ENCODE measurements at places on chromosomes 4 and X.

DNA sequence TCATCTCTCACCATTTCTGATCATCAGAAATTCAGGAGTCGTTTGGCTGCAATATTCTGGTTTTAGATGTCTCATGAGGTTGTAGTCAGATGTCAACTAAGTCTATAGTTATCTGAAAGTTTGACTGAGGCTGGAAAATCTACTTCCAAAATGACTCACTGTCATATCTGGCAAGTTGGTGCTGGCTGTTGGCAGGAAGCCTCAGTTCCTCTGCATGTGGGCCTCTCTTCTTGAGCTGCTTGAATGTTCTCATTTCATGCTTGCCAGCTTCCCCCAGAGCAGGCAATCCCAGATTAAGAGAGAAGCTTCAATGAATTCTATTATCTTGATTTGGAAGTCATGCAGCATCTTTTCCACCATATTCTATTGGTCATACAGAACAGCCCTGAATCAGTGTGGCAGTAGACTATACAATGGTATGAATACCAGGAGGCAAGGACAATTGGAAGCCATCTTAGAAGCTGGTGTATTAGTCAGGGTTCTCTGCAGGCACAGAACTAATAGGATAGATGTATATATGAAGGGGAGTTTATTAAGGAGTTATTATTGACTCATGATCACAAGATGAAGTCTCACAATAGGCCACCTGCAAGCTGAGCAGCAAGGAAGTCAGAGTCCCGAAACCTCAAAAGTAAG is 46.8 kb upstream of the ELF2 start:
- DNase-seq = no peak

DNA sequence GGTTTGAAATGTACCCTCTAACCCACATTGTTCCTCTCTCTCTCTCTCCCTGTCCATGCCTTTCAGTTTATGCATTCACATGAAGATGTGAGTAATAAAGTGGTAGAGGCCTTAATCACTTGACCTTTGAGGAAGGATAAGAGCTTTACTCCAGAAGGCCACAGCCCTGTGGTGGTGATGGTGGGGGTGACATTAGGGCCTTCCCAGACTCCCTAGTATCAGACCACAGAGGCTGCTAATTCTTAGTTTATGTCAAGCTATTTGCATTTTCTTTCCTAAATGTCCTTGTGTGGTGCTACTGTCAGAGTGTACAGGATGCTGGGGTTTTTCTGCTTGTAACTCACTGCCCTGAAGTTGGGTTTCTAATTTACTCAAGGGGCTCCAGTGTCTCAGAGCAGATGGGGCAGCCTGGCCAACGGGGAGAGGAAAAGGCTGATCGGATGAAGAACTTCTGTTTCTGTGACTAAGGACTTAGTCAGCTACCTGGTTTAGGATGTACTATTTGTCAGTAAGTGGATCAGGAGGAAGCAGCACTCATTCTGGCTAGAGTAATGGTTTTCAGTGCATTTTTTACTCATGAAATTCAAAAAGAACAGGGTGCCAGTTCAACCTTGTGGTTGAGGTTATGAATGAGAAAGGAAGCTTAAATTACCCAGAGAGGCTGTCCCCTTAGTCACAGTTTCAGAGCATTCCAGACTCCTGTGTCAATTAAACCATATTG is 509.6 kb upstream of the DIPK2B start:
- no peak for DNase-seq

DNA sequence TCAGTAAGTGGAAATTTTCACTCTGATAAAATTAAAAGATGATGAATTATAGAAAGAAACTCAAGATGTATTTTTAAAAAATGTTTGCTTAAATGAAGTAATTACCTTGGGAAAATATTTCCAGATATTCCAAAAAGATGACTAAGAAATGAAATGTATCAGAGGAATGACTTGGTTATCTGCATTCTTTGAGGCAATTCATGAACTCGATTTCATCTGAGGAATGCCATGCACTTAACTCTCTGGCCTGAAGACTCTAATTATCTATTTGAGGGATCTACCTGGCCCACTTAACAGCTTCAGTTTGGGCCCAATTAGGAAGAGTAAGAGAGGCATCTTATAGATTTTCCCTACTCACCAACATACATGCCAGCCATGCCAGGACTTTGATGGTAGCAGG is 182.3 kb downstream of the INPP4B start:
- no peak for DNase-seq

DNA sequence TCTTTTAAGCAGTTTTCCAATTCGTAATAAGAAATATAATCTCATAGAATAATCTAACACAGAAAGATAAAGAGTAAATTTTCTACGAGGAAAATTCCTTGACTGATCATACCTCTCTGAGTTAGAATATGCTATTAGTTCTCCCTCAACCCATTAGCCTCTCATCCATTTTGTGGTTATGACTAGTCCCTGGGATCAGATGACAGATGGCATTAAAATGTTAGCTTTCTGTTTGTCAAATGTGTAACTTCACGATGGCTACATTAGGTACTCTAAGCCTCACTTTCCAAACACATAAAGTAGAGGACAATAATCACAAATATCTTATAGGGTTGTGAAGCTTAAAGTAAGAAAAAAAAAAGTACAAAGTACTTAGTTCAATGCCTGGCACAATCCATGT is 112.2 kb downstream of the ZAR1 start:
- DNase-seq = no peak

DNA sequence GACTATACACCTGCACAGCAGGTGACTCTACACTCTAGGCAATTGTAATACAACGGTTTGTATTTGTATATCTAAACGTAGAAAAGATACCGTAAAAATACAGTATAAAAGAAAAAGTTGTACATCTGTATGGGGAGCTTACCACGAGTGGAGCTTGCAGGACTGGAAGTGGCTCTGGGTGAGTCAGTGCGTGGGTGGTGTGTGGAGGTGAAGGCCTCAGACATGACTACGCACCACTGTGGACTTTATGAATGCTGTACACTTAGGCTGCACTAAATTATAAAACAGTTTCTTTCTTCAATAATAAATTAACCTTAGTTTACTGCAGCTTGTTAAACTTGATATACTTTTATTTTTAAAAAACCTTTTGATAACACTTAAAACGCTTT is 85.0 kb upstream of the FAT1 start:
- DNase-seq = no peak

DNA sequence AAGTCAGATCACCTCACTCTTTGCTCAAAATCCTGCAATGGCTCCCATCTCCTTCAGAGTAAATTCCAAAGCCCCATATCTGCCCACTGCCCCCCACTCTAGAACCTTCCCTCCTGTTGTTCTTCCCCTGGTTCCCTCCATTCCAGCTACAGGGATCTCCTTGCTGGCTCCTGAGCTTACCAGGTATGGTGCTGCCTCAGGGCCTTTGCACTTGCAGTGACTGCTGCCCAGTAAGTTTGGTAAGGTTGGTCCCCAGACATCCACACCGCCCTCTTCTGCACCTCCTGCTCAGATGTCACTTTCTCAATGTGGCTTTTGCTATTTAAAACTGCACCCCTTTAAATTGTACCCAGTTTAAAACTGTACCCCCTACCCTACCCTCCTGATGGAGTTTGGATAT is 7.8 kb upstream of the MAN2B2 start:
- DNase-seq = no peak

DNA sequence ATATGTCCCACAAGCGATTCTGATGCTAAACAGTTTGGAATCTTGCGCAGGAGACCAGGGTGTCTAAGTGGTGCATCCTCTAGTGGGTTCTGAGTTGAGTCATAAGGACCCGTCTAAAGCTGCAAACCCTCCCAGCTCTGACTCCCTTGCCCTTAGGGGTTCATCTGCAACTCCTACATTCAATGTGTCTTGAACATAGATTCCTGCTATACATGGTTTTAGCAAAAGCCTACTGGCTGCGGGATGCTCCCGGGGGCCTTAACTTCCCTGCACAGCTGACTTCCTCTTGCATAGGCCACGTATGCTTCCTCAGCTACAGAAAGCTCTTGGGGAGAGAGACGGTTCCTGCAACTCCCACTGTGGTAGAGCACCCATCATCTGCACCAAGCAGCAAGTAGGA is 236.7 kb downstream of the EVC2 start:
- no peak for DNase-seq

DNA sequence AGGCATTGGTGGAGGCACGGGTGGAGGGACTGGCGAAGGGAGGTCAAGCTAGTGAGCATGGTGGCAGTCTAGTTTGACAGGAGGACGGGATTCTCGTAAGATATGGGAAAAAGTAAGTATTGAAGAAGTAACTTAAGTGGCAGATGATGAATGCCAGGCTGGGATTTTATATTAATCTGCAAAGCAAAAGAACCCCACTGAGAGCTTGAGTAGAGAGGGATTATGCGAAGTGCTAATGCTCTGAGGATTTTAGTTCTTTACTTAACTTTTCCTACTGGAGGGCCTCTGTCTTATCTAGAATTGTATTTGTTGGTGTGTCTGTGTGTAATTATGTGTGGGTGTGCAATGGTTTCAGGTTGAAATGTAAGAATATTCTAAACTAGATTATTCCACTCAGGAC is 327.9 kb downstream of the FAT4 start:
- DNase-seq = peak; percentile 9

DNA sequence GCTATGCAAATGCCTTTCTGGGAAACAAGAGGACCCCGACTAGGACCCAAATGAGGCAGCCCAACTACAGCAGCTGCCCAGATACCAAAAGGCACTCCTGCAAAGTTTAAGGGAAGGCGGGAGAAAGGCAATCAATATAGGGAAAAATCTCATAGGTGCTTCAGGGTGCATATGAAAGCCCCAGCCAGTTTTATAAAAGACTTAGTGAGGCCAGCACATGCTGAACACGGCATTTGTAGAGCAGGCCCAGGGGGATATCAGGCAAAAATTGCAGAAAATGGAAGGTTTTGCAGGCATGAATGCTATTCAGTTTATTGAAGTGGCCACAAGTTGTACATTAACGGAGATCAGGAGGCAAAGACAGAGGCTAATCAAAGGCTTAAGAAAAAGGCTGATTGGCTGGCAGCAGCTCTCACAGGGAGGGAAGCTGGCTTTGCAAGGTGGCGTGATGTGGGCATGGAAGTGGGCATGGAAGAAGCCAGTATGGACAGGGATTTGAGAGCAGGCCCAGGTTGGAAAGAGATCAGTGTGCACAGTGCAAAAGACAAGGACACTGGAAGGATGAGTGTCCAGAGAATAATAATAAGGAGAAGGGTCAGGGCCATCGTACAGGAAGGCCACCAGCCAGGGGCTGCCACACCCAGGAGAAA is 37.7 kb upstream of the UGT2B7 start:
- DNase-seq = peak; percentile 2

- no peak for DNase-seq
Measured at GRCh38 chrX:19628011-19628575, 112.8 kb upstream of the MAP3K15 start.

DNA sequence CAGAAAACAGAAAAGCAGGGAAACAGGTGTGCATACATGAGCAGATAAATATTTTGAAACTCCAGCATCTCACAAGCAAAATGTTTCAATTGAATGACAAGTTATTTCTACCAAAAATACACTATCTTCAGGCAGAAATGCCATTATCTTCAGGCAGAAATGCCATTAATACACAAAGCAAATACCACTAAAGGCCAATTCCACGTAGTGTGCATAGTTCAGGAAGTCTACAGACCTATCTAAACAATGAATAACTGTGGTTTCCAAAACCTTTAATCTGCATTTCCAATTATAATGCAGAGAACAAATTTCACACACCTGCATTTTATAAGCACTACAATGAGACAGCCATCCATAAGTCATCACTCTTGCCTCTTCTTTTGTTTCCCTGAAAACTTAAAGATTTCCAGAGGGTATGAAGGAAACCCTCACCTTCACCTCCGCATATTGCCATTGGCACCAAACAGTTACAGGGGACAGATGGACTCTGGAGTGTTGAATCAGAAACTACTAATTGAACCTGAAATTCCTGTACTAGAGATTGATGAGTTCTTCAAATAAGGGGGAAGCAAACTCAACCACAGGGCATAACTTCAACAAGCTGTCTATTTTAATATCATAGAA is 179.0 kb downstream of the PDGFC start:
- DNase-seq = no peak

DNA sequence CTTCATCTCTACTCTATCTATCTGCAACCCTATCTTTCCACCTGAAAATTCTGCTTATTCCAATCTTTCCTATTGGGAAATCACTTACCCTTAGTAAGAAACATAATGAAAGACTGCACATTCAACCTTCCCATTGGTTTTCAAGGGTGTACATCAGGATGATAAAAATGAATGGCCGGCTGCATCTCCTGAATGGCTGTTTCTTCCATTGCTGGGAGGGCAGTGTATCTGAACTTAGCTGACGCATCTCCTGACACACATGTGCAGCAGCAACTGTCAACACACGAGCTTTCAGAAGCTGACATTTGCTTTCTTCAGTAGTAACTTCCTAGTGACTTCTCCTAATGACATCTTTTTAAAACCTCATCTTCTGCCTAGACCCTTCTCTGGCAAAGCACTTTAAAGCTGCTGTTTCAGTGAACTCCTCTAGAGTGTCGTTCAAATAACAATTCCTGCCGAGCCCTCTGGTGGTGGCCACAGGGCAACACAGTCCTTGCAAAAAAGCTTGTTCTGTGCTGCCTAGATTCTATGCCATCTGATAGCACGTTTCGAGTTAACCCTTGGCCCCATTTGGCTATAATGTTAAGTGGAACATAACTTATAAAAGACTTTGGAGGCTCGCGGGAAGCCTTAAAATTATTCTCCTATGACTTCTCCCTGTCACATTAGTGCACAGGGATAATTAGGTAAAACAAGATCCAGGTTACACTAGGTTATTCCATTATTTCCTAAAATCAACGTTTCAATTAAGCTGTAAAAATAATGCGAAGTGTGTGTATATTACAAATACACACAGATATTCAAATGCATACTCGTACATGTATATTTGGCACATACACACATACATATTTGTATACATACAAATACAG is 2340.7 kb downstream of the PCDH7 start:
- DNase-seq = peak; percentile 84

GRCh38 chrX:122115604-122116003 is 1068.2 kb downstream of the GLUD2 start:
- no peak for DNase-seq

DNA sequence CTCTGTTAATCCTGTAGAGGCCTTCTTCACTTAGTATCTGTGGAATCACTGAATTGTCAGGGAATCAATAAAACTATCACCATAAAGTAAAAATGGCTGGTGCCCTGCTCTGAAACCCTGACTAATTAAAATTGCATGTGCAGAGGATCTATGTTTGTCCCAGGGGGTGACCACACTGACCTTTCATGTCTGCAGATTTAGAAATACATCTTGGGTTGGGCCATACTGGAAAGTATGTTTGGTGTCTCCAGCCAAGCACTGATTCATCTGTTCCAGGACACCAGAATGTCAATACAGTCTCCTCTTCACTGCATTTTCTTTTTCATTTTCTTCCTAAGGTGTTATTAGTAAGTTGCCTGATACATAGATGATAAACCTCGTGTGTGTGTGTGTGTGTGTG is 490.9 kb upstream of the INTU start:
- no peak for DNase-seq

DNA sequence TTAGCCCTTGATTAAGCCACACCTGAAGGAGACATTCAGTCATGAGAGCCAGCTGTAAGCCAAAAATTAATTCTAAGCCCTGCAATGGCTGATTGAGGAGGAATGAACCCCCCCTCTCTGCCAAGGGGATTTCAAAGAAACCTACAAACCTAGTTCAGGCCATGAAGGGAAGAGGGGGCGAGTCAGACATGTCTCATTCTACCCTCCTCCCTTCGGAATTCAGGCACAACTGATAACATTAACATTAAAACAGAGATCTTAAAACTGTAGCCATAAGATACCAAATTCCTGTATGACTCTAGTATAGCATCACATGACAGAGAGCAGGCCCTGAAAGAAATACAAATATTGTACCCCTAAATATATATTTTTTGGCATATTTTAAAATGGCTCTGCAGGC is 40.4 kb upstream of the AFAP1 start:
- no peak for DNase-seq

GRCh38 chr4:8016527-8016926 is 76.9 kb upstream of the AFAP1 start:
- DNase-seq = no peak

All from neural progenitor cell (in vitro differentiated cells).